Stimulated activated CD8-positive, alpha-beta memory T cell treated with anti-CD3 and anti-CD28 coated beads, Interleukin-15, amount 100 ng/mL, for 24 hours (primary cell): ENCODE measurements at places on chromosomes 2 and 18.

DNA sequence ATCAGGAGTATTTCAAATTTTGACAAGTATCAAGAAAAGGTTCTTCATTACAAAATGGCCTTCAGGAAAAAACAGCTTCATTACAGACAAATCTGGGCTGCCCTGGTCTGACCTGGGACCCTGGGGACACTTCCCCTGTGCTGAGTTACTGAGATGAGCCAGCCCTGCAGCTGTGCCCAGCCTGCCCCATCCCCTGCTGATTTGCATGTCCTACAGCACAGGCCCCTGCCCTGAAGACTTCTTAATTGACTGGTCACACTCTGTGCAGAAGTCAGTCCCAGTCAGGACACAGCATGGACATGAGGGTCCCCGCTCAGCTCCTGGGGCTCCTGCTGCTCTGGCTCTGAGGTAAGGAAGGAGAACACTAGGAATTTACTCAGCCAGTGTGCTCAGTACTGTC is 235.1 kb downstream of the ANKRD36B start:
- no peak for DNase-seq

DNA sequence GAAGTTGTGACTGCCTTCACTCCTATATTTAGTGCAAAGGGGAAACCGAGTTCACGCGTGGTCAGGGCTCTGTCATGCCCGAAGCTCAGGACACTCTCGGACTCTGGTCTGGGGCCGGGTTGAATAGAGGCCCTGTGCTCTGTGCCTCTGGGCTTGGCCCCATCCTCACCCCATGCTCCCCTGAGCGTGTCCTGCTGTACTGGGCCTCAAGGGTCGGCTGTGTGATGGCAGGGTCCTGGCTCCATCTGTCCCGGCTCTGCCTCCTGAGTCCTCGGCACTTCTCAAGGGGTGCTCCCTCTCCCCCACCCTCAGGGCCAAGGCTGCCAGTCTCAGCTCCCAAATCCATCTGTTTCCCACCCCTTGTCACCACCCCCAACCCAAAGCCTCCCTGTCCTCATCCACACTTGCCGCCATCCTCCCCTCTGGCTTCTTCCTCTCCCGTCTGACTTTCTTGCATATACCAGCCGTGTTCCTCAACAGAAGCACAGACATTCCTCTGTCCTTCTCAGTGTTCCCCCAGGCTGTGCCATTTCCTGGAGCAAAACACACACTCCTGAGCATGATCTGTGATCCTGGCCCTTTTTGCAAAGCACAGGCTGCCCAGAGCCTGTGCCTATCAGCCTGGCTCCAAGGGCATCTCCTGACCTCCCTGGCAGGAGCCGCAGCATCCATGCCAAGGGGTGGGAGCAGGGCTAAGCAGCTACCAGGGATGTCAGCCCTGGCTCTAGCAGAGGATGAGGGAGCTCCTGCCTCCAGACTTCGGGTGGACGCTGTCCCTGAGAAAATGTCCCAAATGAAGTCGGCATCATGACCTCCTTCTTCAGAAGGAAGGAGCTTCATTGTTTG is 64.2 kb upstream of the OTOS start:
- no peak for DNase-seq

DNA sequence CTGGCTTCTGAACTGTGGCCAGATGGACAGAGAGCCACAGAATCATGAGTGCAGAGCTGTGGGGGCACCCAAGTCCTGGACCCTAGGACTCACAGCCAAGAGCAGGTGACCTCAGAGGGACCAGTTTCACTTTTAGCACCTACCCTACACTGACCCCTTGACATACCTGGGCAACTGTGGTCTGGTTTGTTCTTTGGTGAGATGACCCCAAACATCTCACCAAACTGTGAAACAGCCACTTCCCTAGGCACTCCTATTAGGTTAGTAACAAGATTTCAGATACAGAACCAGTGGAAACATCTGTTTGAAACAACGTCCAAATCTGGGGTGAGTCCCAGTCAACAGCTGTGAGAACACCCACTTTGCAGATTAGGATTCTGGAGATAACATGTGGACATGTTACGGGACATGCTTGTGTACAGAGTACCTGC is 1.9 kb upstream of the ZFP36L2 start:
- no peak for DNase-seq

- DNase-seq, result no peak
Measured at GRCh38 chr2:2757764-2758163, 426.7 kb upstream of the MYT1L start.

- DNase-seq, result no peak
Measured at GRCh38 chr2:7061921-7062320, 144.7 kb downstream of the RNF144A start.

- DNase-seq, result no peak
Measured at GRCh38 chr2:9273486-9274130, 67.0 kb downstream of the ASAP2 start.

- DNase-seq, result no peak
Measured at GRCh38 chr2:240569523-240569997, 1.3 kb downstream of the RNPEPL1 start.

- DNase-seq, result no peak
Measured at GRCh38 chr2:45938649-45939511, 287.4 kb downstream of the PRKCE start.

- no peak for DNase-seq
Measured at GRCh38 chr2:54434711-54435110, 21.4 kb upstream of the SPTBN1 start.

DNA sequence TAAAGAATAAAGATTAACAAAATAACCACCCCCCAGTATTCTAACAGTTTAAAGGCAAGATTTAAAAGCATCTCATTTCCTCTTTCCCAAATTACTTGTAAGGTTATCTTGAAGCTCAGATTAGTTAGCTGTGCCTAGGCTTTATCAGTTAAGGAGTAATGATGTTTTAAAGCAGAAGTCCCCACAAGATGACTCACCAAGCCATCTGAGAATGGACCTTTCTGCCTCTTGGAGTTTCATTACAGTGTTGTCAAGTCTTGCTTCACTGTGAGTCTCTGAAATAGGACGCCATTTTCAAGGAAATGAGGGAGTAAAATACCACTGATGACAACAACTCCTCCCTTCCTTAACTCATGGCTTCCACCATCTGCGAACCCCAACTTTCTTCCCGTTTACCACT is 35.9 kb downstream of the ZNF385B start:
- no peak for DNase-seq

- DNase-seq, result no peak
Measured at GRCh38 chr2:188235364-188235763, 56.3 kb upstream of the GULP1 start.

DNA sequence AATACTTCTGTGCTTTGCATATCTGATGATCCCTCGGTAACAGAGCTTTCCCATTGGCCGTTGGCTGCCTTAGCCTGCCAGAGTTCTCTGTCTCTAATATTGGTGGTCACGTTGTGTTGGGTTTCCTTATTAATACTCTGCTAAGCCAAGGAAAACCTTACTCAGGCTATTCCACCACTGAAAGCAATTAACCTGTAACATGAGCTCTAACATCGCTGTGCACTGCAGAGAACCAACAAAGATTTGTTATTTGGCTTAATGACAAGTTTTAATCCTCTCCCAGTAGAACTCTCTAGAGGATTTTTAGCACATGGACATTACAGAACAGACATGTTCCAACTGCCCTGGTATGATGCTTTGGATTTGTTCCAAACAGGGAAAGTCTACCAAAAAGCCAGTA is 825.9 kb upstream of the POU3F3 start:
- no peak for DNase-seq

- no peak for DNase-seq
Measured at GRCh38 chr2:160652236-160652635, 158.6 kb upstream of the RBMS1 start.

DNA sequence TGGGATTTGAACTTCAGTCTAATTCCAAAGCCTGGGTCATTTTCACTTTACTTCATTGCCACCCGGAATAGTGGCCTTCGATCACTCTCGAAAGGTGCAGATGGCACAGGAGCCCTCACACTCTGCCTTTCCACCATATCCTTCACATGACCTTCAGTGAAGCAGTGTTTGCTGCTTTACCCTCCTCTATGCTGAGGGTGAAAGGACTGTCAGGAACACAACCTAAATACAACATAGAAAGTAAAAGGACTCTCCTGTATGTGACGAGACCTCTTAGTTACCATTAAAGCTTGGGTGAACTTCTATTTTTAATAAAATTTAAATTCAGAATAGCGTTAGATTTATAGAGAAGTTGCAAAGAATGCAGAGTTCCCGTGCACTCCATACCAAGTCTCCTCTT is 148.5 kb downstream of the TANC1 start:
- no peak for DNase-seq

DNA sequence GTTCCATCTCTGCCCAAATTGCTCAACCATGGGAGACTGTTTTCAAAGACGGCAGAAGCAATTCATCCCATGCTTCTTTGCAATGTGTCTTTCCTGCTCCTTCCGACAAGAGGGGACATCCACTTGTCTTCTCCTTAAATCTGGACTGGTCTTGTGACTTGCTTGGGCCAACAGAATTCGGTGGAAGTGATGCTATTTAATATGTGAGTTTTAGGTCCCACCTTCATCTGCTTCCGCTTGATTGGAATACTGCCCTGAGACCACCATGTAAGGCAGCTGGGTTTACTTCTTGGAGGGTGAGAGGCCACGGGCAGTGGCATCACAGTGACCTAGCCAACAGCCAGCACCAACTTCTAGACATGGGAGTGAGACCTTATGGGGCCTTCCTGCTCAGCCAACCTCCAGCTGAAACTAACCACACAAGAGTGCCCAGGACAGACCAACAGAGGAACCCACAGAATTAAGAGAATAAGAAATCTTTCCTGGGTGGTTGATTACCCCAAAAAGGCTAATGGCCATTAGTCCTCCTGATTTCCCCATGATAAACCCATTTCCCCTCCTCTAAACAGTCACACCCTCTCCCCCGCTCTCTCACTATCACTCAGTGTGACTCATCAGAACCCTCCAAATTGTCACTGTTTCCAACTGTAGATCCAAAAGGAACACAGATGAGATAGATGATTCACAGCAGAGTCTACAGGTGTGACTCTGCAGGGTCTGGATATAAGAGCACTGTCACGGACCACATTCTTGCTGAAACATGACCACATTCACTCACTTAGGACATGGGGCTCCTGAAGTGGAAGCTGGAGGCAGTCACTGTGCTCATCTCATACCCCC is 16.2 kb upstream of the RHOB start:
- DNase-seq, result no peak

DNA sequence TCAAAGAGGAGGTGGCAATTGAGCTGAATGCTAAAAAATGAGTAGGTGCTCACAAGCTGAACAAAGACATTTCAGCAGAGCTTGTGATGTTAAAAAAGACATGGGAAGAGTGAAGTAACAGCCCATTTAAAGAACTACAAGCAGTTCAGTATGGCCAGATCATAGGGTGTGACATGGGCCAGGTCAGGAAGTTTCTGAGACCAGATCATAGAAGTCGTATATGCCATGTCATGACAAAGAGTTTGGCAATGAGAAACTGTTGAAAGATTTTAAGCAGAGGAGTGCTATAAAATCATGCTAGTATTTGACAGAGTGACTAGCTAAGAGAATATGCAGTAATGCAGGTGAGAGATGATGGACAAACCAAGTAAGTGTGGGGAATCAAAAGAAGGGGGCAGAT is 7.3 kb upstream of the PELI1 start:
- no peak for DNase-seq
